ENCODE measurements at places on chromosomes 2 and 18.

DNA sequence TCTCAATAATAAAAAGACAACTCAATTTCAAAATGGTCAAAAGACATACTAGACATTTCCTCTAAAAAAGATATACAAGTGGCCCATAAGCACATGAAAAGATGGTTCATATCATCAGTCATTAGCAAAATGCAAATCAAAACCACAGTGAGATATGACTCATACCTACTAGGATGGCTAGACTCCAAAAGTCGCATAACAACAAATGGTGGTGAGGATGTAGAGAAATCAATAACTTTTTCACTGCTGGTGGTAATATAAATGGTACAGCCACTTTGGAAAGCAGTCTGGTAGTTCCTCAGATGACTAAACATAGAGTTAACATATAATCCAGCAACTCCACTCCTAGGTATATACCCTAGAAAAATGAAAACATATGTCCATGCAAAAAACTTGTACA, 242.3 kb upstream of the NOL4 start:
- no peak for DNase-seq

GRCh38 chr2:68188831-68189230, 31.1 kb downstream of the PNO1 start:
- DNase-seq: no peak

GRCh38 chr2:152682663-152683062, 34.6 kb downstream of the PRPF40A start:
- DNase-seq: no peak

DNA sequence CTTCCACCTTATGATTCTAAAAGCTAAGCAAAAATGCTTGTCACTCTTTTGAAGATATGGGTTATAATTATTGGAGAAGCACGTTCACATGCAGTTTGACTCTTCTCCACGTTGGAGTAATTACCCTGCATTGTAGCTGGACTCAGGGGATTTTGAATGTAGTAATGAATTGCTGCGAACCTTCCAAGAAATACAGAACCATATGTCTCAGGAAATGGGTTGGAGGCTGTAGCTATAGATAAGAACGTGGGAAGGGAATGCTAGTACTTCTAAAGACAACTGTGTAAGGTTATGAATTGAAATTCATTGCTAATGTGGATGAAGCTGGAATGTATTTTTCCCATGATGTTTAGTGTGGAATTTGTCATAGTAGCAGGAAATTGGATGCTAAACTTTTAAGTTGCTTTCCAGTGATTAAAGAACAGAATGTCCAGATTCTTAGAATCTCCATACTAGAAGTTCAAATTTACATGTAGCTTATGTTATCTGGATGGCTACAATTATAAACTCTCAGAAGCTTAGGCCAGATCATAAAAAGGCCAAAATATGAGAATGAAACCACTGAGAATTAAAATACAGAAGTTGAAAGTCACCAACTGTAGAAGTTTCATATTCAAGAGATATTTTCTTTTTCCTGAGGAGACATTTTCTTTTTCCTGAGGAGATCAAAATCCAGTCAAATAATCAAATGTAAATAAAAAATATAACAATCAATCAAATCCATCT, 27.3 kb upstream of the SPOPL start:
- peak; percentile 69 for DNase-seq

GRCh38 chr2:232920760-232921159, 50.7 kb downstream of the SNORC start:
- no peak for DNase-seq

DNA sequence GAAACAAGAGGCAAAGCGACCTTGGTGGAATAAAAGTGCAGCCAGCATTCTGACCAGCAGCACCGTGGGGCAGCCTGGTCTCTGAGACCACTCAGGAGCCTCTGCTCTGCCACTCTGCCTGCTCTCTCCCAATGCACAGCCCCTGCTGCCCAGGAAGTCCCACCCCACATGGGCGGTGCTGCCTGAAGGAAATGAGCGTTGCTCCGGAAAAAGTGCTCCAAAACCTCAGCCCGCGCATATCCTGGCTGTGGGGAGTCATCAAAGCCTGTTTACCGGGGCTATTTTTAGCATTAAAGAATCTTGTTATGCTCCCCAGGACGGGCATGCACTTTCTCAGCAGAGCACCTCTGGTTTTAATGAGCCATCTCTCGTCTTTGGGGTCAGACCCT, 54.5 kb downstream of the EPAS1 start:
- DNase-seq: peak; percentile 21

DNA sequence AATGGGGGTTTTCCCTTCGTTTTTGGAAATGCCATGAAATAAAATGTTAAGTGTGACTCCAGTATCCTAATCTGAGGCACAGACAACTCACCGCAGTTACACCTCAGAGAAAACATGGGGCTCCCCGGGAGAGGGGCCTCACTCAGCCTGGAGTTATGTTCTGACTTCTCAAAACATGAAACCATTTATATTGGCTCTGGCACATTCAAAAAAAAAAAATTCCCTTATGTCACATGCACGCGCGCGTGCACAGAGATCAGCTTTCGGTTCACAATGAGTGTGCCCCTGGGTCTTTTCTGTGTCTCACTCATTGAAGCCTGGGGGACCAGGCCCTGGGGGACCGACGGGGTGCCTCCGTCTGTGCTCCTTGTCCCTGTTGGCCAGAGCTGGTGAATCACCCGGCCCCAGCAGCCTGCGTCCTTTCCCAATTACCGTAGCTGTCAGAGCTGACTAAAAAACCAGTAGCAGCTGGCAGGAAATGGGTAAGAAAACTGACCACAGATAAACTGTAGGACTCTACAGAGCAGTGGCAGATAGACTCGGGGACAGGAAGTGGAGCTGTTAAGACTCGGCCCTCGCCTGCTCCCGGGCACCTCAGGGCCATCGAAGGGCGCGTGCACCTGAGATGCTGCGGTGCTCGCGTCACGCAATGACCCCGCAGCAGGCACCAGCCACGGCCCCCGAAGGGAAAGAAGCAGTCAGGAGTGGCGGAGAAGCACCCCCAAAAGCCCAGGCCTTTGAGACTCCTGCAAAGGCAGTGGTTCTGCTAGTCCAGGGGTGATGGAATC, 138.3 kb upstream of the ID2 start:
- no peak for DNase-seq

DNA sequence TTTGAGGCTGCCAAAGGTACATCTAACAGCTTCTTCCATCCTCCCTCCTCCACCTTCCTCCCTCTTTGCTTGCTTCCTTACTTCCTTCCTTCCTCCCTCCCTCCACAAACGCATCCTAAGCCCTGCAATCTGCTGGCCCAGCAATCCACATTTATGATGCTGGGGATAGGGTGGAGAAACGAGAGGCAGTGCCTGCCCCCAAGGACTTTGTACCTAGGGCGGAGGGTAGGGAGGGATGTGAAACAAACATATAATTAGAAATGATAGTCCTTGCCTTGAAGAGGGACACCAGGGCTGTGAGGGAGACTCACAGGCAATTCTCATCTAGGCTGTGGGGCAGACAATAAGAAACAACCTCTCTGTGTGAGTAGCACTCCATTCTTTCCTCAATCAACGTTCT, 188.3 kb downstream of the ANKRD30B start:
- DNase-seq: no peak

- DNase-seq: no peak
Measured at GRCh38 chr2:215607766-215608165, 171.9 kb upstream of the FN1 start.

- no peak for DNase-seq
Measured at GRCh38 chr2:10828346-10828745, 15.8 kb upstream of the PDIA6 start.

DNA sequence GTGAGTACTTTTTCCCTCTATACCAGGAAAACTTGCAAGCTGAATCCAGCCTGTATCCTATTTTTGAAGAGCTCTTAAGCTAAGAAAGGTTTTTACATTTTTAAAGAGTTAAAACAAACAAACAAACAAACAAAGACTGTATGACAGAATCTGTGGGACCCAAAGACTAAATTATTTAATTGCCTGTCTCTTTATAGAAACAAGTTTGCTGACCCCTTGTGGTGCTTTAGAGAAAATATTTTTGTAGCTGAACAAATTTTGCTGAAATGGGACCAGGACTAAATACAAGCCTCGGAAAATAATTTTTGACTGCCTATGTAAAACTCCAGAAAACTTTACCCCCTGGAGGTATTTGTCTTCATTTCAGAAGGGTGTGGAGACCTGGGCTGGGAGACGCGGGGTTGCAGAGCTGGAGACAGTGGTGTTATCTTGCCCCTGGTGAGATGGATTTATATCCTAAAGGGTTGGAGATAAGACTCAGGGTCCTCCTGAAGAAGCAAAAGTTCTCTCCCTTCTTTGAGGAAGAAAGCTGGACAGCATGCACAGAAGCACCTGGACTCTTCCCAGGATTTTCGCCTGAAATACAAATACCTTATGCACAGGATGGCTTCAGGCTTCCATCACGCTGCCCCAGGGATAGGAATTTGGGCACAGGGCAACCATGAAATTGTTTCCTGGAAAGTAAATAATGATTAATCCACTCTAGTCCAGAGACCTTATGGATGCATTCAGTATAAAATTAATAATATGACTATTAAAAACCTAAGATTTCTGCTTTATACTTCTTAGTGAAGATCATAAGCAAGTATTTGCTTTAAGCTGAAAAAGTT, 54.3 kb downstream of the TMX3 start:
- DNase-seq: peak; percentile 15

DNA sequence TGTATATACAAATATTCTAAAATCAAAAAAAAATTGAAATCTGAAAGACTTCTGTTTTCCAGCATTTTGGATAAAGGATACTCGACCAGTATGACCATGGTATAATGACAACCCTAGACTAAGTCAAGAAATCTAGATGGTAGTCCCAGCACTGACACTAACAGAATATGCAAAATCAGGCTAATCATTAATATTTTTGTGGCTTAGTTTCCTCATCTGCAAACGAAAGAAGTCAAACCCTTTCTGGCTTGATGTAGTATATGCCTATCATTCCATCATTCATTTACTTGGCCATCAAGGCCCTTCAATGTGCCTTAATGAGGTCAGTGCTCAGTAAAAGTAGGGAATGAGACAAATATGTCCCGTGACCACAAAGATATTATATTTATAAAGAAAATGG, 83.5 kb downstream of the NCKAP5 start:
- no peak for DNase-seq

GRCh38 chr18:27803957-27804356, 373.0 kb downstream of the CDH2 start:
- no peak for DNase-seq

DNA sequence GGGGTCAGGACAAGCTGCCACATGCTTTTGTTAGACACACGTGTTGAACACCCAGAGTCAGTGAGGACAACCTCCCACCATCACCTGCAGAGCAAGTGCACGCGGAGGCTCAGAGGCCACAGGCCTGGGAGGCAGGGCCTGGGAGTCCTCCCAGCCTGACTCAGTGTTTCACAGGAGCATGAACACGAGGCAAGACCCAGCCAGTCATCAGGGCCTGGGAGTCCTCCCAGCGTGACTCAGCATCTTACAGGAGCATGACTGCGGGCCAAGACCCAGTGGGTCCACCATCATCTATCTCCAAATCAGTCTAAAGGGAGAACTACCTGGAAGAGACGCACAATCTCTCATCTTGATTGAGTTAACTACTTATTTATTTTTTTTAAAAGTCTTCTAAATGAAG, 112.6 kb upstream of the PXDN start:
- no peak for DNase-seq

GRCh38 chr2:140589273-140589672, 1541.5 kb downstream of the LRP1B start:
- DNase-seq: no peak

Data from hematopoietic multipotent progenitor cell (in vitro differentiated cells).